Right renal pelvis (tissue), 4 donors: ENCODE measurements at places on chromosomes 1 and 21. TPM values are rescaled to one million over a fixed set of nuclear protein-coding genes. Genes with fewer than 3 reads are reported as not detected.

Gene RHD
- 1.3 TPM for polyA plus RNA-seq

Gene TESK2
- polyA plus RNA-seq, result 7.4 TPM

DNA sequence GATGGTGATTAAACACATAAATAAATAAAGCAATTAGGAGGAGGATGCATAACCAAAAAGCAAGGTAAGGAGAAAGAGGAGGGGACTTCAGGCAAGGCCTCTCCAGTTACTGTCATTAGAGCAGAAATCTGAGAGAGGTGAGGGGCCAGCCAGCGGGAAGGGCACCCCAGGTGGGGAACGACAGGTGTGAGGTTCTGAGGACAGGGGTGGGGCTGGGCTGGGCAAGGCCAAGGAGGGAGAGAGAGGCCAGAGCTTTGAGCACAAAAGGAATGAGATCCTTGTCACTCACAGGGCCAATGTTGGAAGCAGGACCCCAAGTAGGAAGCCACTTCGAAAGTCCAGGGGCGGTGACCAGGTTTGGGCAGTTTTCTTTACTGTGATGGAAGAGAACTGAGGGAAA lies 182.2 kb upstream of the RAB4A start:
- DNase-seq, result no peak

DNA sequence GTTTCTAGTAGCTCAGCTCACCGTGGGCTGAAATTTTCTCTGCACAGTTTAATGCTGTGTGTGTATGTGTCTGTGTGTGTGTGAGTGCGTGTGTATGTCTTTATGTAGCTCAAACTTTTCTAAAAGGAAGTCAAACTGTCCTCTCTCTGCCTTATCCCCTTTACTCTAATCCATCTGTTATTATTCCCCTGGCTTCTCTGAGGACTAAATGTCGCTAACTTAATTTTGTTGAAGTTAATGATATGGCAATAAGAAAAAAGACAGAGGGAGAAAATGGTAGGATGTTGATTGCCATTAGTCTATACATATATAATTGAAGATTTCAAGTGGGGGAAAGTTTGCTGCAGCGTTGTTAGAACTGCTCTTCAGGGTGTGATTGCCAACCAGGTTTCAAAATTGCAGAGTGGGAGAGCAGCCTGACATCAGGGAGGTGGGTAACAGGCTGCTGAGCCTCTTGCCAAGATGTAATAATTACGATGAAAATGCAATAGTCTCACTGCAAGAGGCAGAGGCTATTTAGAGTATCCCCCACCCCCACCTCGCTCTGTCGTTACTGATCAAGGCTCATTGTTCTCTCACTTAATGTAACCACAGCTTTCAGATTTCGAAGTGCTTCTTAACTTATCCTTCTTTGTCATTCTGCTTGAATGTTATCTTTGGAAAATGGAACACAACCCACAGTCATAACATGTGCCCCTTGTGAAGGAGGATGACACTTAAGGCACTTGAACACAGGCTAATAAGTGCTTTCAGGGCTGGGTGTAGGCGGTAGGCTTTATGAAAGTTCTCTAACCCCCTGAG lies 559.0 kb upstream of the PLXNA2 start:
- peak; percentile 22 for DNase-seq

DNA sequence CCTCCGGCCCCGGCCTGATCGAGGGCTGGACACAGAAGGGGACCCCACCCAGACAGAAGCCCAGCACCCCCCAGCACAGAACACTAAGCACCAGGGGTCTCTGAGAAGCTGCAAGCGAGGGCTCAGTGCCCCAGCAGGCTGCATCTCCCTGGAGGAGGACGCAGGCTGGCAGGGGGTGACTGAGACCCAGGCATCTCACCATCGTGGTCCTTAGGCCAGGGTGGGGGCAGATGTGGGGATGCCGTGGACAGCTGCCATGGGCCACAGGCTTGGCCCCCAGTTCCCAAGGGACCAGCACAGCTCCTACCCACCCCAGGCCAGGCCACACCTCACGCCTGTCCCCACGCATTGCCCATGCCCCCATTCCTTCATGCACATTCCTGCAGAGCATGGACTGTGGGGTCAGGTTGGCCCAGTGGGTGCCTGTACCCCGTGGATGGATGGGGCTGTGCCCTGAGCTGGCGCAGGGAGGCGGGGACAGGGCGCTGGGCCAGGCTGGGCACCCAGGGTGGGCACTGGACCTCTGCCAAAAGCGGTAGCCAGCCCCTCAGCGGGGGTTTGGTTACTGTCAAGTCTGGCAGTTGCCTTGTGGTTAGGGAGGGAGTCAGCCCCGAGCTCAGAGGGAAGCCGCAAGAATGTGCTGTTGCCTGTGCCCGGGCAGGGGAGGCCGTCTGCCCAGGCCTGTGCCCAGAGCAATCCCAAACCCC lies 61.5 kb downstream of the ARHGEF16 start:
- DNase-seq, result no peak

- no peak for DNase-seq
These were observed 150.3 kb upstream of the VANGL1 start for GRCh38 chr1:115491298-115492018.
